ENCODE measurements at places on chromosomes 12 and 14. TPM values are rescaled to one million over a fixed set of nuclear protein-coding genes. Genes with fewer than 3 reads are reported as not detected.
A peak's percentile ranks its signal among the peaks of the same experiment; 100 is the strongest.

BHLHE41 gene
- 1.3 TPM for total RNA-seq

MYF6 gene
- total RNA-seq = not detected

MANSC4 gene
- not detected for total RNA-seq

AKAP3 gene
- total RNA-seq = 13.2 TPM

TAS2R7 gene
- not detected for total RNA-seq

COX8C gene
- total RNA-seq = not detected

KERA gene
- not detected for total RNA-seq

CPNE6 gene
- 0.12 TPM for total RNA-seq

SPIC gene
- not detected for total RNA-seq

DNA sequence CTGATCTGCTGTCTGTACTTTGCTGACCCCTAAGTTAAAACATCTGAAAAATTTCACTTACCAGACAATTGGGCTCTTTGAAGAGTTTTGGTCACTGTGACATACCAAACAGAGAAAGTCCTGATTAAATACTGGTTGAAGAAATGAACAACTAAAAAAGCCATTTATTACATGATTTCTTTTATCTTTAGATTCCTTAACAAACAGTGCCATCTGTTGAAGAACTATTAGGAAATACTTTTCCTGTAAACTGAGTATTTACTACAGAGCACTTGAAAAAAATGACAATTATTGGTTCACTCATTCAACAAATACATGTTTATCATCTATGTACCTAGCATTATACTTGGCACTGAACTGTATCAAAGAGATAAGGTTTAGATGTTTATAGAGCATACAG lies 6.5 kb upstream of the WASHC4 start:
- peak; percentile 52 for DNase-seq
- no peak overlapping the region for H3K4me3 ChIP-seq
- H3K4me1 ChIP-seq = no peaks in the 10 kb centered on the region
- no peak overlapping the region for H3K27ac ChIP-seq

DNA sequence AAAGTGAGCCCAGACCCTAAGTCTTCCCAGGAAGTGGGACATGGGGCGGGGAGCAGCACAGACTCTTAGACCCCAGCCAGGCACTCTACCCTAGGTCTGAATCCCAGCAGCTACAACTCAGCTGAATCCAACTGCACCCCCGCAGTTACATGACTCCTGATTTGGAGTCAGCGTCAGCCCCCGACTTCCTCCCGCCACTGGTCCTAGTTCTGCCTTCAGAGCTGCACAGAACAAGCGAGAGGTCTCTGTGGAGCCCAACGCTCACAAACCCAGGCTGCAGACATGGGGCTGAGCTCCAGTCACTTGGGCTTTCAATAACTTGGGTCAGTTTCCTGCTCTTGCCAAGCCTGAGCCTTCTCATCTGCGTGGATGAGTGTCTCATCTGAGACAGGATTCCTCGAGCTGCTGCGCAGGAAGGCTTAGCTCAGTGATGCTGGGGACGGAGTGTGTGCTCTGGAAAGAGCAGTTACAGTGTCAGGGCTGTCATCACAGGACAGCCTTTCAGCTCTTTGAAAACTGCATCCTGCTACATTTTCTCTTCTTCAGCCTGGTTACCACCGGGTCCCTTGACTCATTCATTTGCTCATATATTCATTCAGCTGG lies 30.6 kb upstream of the NXPH4 start:
- H3K36me3 ChIP-seq = peaks cover 41% of the 10 kb centered on the region
- no peak overlapping the region for H3K27ac ChIP-seq
- DNase-seq = no peak
- H3K4me1 ChIP-seq = no peaks in the 10 kb centered on the region
- H3K4me3 ChIP-seq = no peak overlapping the region

GRCh38 chr12:93624595-93625294 lies 52.3 kb downstream of the SOCS2 start:
- H3K36me3 ChIP-seq = no peaks in the 10 kb centered on the region
- no peaks in the 10 kb centered on the region for H3K4me1 ChIP-seq
- H3K27me3 ChIP-seq = no peaks in the 10 kb centered on the region
- DNase-seq = no peak
- no peak overlapping the region for H3K27ac ChIP-seq
- no peak overlapping the region for H3K4me3 ChIP-seq

- no peak for DNase-seq
- H3K4me3 ChIP-seq = no peak overlapping the region
- H3K27ac ChIP-seq = no peak overlapping the region
- H3K36me3 ChIP-seq = no peaks in the 10 kb centered on the region
- no peaks in the 10 kb centered on the region for H3K27me3 ChIP-seq
- H3K4me1 ChIP-seq = no peaks in the 10 kb centered on the region
These were observed 51.7 kb downstream of the TMEM30B start for GRCh38 chr14:61229475-61229888.

DNA sequence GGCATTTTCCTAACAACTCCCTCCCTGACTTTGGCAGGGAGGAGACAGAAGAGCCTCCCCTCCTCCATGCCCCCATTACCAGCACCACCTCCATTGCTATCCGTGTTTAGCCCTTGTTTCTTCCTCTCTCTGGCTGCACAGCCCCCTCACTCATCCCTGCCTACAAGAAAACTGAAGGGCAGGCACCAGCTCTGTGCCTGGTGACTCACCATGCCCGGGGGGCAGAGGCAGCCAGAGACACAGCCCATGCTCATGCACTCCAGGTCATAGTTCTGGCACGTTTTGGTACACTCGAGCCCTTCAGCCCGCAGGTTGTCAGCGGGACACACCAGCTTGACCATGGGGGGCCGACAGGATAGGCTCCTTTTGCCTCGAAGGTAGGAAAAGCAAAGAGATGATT lies 80.4 kb downstream of the VWF start:
- no peaks in the 10 kb centered on the region for H3K4me1 ChIP-seq
- no peak overlapping the region for H3K4me3 ChIP-seq
- no peaks in the 10 kb centered on the region for H3K27me3 ChIP-seq
- H3K27ac ChIP-seq = no peak overlapping the region
- H3K36me3 ChIP-seq = no peaks in the 10 kb centered on the region

GRCh38 chr12:65368055-65368454 lies 89.6 kb downstream of the MSRB3 start:
- H3K27ac ChIP-seq = no peak overlapping the region
- peaks cover 6% of the 10 kb centered on the region for H3K36me3 ChIP-seq
- H3K4me3 ChIP-seq = no peak overlapping the region
- H3K4me1 ChIP-seq = peaks cover 12% of the 10 kb centered on the region
- H3K27me3 ChIP-seq = no peaks in the 10 kb centered on the region

DNA sequence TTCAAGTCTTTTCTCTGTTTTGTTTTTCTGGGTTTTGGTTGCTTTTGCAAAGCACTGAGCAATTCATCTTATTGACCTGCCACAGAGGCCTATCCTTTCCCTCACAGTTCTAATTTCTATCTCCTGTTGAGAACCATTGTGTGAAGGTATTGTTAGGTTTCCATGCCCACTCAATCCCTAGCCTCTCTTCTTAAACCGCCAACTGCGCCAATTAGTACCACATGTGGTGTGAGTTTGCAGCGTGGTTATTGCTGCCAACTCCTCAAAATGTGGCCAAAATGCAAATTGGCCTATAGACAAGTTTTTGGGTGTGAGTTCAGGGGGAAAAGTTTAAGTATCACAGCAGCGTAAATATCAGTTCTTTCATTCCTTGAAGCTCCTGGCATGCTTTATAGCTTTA lies 232.6 kb downstream of the FLRT2 start:
- DNase-seq = no peak
- no peaks in the 10 kb centered on the region for H3K4me1 ChIP-seq

DNA sequence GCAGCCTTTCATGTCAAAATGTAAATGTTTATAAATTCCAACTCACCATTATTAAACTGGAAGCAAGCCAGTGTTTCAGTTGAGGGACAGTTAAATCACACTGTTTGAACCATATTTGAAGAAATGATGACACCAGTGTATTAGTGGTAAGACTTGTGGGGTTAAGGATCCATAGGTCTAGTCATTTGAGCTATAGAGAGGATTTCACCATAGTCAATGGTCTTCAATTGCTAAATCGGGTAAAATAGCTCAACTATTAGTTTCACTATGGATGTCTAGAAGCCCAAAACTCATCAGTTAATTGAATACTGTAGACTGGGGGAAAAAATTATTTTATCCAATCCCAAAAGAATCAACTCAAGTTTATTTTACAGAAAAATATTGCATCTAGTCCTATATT lies 659.1 kb downstream of the NRXN3 start:
- no peak overlapping the region for H3K27ac ChIP-seq
- H3K36me3 ChIP-seq = no peaks in the 10 kb centered on the region
- H3K4me1 ChIP-seq = peaks cover 7% of the 10 kb centered on the region

- peak; percentile 92 for DNase-seq
- no peaks in the 10 kb centered on the region for H3K4me1 ChIP-seq
- no peaks in the 10 kb centered on the region for H3K36me3 ChIP-seq
- H3K27me3 ChIP-seq = no peaks in the 10 kb centered on the region
- H3K4me3 ChIP-seq = no peak overlapping the region
These were observed 19.7 kb downstream of the TSPAN19 start for GRCh38 chr12:85016413-85016812.

- no peaks in the 10 kb centered on the region for H3K27me3 ChIP-seq
- no peak overlapping the region for H3K27ac ChIP-seq
- DNase-seq = no peak
- H3K4me1 ChIP-seq = no peaks in the 10 kb centered on the region
- H3K36me3 ChIP-seq = no peaks in the 10 kb centered on the region
These were observed 3.9 kb downstream of the GZMH start for GRCh38 chr14:24605435-24606190.

DNA sequence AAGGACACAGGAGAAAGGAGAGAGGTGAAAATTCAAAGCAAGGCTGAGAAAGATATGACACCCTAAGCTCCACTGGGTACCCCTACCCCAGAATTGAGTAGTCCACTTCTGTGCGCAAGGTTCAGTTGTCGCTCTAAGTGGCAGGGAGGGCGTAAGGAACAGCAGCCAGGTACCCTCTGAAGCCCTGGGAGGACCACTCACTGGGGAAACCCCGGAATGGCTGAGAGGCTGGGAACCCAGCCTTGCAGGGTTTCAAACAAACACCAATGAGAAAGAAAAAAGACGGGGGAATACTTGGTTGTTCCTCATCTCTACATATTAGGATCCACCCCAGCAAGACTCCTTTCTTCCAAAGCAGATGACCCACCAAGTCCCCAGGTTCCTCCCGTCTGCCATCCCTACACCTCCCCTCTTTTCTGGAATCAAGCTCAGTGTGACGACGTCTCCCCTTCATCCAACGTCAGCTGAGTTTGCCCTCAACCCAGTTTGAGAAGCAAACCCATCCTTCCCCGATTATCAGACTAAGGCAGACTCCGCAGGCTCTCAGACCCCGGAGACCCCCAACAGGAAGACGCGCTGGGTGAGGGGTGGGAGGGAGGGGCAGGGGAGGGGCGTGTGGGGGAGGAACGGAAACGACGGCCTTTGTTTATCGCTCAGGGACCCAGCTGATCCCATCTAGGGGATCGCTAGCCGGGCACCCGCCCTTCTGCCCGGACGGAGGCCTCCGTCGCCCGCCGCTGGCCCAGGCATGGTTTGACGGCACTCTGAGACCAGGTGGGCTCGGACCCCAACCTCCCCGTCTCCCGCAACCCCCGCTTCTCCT lies 795 bp downstream of the LMBR1L start:
- H3K4me1 ChIP-seq = peaks cover 10% of the 10 kb centered on the region
- H3K4me3 ChIP-seq = peak overlapping the region; percentile 73
- H3K27ac ChIP-seq = peak overlapping the region; percentile 87
- no peaks in the 10 kb centered on the region for H3K27me3 ChIP-seq
- no peak for DNase-seq
- H3K36me3 ChIP-seq = no peaks in the 10 kb centered on the region

DNA sequence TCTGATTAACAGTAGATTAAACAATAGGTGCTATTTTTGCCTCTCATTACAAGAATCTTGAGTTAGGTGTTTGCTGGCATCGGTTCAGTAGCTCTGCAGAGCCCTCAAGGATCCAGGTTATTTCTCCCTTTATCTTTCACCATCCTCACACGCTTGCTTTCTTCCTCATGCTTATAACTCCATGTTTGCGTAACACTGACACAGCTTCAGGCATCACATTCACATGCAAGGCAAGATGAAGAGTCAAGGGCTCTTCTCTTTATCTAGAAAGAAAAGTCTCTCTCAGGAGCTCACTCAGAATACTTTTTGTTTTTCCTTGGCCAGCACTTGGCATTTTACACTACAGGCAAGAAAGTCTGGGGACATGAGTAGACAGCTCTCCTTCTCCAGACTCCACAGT lies 24.2 kb upstream of the PTHLH start:
- H3K4me3 ChIP-seq = no peak overlapping the region
- H3K27me3 ChIP-seq = no peaks in the 10 kb centered on the region
- no peaks in the 10 kb centered on the region for H3K36me3 ChIP-seq
- H3K4me1 ChIP-seq = no peaks in the 10 kb centered on the region

DNA sequence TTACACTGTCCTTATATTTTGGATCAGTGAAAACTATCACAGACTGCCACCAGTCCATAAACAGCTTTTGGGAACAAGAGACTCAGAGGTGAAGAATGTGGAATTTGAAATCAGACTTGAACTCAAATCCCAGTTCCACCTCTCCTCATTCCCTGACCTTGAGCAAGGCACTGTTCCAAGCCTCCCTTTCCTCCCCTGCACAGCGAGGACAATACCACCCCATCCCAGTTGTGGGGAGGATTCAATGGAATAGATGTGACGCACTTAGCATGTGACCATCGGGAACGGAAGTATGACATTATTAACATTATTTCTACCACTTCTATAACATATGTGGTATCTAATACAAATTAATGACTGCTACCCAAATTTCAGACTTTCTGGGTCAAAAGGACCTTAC lies 63.5 kb downstream of the DPF3 start:
- H3K27me3 ChIP-seq = no peaks in the 10 kb centered on the region
- peaks cover 30% of the 10 kb centered on the region for H3K4me1 ChIP-seq
- H3K36me3 ChIP-seq = no peaks in the 10 kb centered on the region
- no peak overlapping the region for H3K4me3 ChIP-seq

- H3K27me3 ChIP-seq = no peaks in the 10 kb centered on the region
- no peak overlapping the region for H3K27ac ChIP-seq
- no peak overlapping the region for H3K4me3 ChIP-seq
- DNase-seq = no peak
- peaks cover 3% of the 10 kb centered on the region for H3K4me1 ChIP-seq
These were observed 52.3 kb downstream of the GNS start for GRCh38 chr12:64706857-64707256.

DNA sequence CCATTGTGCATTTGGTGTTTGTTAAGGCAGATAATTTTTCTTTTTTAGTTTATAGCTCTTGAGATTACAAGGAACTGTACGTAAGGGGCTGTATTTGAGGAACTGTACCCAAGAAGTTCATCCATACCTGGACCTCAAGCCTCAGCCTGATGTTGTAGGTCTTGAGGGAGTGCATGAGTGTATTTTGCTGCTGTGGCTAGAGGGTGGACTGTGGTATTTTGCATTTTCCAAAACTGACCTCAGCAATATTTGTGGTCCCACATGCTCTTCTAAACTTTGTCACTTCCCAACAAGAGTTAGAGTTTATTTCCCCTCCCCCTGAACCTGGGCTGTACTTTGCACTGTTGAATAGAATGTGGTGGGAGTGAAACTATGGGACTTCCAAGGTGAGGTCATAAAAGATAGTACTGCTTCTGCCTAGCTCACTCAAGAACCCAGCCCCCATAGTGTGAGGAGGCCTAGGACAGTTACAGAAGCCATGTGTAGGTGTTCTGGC lies 42.2 kb upstream of the FBXO33 start:
- H3K4me3 ChIP-seq = no peak overlapping the region
- no peaks in the 10 kb centered on the region for H3K36me3 ChIP-seq
- no peaks in the 10 kb centered on the region for H3K27me3 ChIP-seq
- H3K27ac ChIP-seq = no peak overlapping the region
- DNase-seq = no peak

GRCh38 chr14:77242752-77243151 lies 28.3 kb downstream of the NGB start:
- H3K27ac ChIP-seq = no peak overlapping the region
- no peaks in the 10 kb centered on the region for H3K27me3 ChIP-seq
- H3K36me3 ChIP-seq = no peaks in the 10 kb centered on the region
- DNase-seq = no peak
- H3K4me3 ChIP-seq = no peak overlapping the region
- no peaks in the 10 kb centered on the region for H3K4me1 ChIP-seq

Data from cardiac muscle cell (in vitro differentiated cells and primary cell).